Activated CD4-positive, alpha-beta T cell treated with anti-CD3 and anti-CD28 coated beads for 36 hours (primary cell): ENCODE measurements at places on chromosomes 2 and 18. TPM values are rescaled to one million over a fixed set of nuclear protein-coding genes. Genes with fewer than 3 reads are reported as not detected.

The GALR1 gene
- total RNA-seq, result not detected

The KIF3C gene
- total RNA-seq, result 5.3 TPM

The REG1B gene
- not detected for total RNA-seq

The GMCL1 gene
- 14.5 TPM for total RNA-seq

The CAPN14 gene
- total RNA-seq, result 0.64 TPM
